Common myeloid progenitor, CD34-positive (primary cell): ENCODE measurements at places on chromosomes 3 and 15.

DNA sequence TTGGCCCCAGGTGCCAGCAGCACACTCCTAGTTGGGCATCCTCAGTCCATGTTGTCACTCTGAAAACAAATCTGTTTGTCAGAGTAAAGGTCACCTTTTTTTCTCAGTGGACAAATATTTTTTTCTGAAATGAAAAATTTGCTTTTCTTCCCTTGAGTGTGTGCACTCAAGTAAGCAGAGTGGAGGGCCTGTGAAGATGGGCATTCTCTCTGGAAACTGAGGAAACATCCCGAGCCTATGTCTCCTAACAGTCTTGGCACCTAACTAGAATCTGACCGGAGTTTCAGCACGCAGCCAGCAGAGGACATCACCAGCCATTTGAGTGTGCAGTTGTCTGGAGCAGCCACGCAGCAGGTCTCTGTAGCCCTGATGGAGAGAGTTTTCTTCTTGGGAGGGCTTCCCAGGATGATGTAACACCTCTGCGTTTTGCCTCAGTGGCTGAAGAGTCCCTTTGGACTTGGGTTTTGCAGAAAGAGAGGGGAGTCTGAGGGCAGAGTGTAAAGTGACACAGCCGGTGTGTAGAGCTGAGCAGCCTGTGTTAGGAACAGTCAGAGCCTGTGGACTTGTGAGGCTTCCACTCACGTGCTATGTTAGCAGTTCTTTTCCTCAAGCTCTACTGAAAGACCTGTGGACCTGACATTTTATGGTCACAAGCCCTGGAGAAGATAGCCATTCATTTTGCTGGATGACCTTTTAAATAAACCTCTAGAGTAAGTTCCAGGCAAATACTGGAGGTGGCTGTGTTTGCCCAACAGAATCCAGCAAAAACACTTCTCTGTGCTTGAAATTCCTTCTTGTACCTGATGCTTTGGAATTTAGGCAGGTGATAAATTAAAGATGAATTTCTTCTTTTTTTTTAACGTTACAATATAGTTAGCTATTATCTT, 51.6 kb downstream of the ABHD2 start:
- DNase-seq, result no peak

DNA sequence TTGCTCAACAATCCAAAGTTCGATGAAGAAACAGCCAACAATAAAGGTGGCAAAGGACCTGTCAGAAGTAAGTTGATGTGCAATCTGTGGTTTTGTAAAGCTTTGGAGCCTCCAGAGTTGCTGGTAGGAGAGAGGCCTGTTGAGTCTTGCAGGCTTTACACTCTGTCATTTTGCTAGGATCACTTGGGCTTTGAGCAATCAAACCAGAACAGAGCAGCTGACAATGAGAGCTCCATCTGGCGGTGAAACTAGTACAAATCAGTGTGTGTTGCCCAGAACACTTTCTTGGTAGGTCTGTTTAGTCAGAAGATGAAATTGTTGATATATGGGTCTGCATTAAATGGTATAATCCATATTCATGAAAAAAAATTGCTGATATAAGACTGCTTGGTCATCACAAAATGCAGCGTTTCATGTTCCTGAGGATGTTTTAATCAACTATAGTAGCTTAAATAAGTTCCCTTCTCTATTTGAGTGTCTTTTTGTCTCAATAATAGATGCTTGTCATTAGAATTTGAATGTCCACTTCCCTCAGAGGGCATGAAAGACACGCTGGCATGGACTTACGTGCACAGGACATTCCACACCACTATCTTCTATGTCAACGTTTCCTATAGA, 25.7 kb downstream of the TMOD2 start:
- DNase-seq, result peak; percentile 85

- no peak for DNase-seq
Observed at GRCh38 chr15:79307251-79307650, 3.7 kb upstream of the TMED3 start.

- no peak for DNase-seq
Observed at GRCh38 chr3:133606902-133607301, 33.4 kb downstream of the CDV3 start.

- DNase-seq, result no peak
Observed at GRCh38 chr15:74788042-74788682, 6.3 kb downstream of the CSK start.
